ENCODE measurements at places on chromosomes 16 and 17.
A peak's percentile ranks its signal among the peaks of the same experiment; 100 is the strongest.

DNA sequence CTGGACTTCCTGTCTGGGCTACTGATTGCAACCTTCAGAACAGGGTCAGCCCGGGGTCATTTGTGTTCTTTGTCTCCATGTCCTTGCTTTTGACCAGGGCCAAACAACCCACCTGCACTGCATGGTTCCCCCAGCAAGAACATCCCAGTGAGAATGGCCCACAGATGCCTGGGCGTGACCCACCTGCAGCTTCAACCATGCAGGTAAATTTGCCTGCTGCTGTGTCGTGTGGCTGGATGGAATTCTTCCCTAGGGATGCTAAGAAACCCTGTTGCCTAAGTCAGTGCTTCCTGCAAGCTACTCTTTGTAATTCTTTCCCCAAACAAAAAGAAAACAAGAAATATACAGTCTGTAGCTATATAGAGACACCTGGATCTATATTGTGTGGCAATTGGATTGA lies 12.5 kb downstream of the CDH13 start:
- no peak for DNase-seq

DNA sequence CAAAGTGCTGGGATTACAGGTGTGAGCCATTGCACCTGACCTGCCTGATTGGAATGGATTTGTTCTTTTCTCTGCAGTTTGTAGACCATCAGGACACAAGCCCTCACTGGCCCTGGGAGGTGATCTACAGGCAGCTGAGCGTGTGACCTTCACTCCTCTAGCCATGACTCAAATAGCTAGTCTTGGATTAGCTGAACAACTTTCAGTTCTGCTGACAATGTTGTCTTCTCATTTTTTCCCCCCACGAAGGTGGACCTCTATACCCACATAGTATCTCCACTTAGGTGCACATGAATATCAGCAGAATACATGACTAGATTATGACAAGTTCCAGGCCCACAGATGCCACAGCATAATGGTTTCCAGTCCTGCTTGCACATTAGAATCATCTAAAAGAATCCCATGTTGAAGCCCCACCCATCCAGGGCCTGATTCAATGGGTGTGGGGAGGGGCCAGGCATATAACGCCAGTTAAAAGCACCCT lies 36.8 kb downstream of the HS3ST3B1 start:
- DNase-seq = no peak

DNA sequence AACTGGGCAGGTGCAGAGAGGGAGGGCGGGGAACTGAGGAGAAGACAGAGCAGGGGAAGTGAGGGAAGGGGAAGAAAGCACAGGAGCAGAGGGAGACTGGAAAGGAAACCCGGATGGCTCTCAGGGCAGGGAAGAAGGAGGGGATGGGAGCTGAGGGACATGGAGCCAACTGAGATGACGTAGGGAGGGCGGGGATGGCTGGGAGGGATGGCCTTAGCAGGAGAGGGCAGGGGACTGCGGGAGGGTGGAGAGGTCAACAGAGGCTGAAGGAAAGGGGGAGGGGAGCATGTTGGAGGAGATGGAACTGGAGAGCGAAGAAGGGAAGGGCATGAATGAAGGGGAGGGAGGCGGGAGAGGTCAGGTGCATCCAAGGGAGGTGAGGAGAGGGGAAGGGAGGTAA lies 81.9 kb downstream of the KCNJ12 start:
- no peak for DNase-seq

DNA sequence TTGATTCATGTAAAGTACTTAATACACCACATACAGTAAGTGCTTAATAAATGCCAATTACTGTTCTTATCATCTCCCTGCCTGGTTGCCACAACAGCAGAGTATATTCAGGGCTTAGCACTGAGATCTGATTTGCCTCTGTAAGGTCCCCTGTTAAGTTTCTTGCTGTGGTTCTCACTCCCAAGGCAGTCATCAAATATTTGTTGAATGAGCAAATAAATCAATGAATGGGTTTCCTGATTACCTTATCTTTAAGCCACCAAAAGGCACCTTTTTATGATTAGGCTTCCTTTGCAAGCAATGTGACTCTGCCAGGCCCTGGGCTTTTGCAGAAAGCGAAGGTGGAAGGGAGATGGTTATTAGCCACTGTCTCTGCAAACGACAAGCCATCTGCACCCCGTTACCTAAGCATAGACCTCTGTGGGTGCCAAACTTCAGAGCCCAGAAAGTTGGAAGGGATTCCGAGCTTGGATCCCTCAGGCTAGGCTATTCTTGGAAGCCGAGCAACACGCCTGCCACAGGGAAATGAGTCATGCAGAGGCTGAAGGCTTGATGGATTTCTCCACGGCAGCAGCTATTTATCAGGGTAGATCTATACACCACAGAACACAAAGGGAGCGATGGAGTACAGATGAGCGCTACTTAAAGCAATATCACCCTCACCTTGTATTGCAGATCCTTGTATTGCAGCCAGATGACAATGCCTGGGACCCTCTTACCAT lies 102.0 kb downstream of the GRIN2A start:
- no peak for DNase-seq

GRCh38 chr16:79278506-79278905 lies 322.0 kb downstream of the MAF start:
- peak; percentile 21 for DNase-seq

- no peak for DNase-seq
Observed at GRCh38 chr17:4522661-4523060, 24.0 kb downstream of the SPNS2 start.

DNA sequence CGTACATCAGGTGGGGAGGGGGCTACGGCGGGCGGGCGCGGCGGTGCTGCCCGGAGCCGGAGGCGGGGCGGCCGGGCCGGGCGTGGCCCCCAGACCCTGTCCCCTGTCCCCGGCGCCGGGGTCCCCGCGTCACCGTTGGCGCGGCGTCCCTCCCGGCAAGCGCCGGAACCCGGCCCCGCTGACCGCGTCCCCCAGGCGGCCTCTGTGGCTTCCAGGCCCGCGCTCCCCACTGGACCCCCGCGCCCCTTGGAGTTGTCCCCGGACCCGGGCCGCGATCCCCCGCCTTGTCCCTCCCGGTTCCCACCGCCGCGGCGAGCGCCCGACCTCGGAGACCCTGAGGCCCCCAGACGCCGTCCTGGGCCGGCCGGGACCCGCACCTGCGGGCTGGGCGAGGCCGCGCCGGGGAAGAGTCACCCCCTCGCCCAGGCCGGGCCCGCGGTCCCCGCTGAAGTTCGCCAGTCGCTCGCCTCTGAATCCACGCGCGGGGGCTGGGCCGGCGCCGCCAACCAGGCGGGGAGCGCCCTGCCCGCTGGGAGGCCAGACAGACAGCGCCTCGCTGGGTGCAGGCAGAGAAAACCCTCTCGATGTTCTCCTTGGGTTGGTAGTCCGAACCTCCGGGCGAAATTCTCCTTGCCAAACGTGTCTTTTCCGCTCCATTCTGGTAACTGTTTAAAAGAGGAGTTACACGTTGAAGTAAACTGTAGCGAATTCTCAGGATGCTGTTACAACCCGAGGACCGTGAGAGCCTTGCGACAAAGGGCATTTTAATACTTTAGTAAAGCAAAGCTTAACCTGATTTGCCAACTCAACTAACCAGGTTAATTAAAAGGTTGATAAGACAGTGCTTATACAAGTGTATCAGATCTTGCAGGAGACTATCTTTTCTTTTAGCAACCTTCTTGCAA lies 761 bp downstream of the GAN start:
- DNase-seq = peak; percentile 17

DNA sequence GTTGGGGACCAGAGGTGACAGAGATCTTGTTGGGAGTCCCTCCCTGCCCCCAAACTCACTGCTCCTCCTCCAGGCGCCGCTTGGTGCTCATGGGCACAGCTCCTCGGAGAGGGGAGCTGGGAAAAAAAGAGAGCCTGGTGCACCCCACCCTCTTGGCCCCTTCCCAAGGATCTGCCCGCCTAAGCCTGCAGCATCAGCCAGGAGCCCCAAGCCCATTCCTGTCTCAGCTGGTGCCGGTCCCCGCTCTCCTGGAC lies 400 bp downstream of the HCFC1R1 start:
- DNase-seq = no peak

DNA sequence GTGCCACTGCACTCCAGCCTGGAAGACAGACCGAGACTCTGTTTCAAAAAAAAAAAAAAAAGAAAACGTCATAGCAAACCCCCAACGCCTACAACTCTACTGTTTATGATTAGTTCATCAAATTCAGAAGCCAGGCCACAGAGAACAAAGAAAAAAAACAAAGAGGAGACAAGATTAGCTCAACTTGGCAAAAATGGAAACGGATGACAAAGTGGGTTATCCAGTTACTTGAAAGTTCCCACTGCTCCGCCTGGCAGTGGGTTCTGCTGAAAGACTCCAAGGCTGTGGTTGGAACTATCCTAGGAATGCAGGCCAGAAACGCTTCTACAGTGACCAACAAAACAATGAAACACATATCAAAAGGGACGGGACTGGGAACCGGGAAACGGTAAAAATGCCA lies 53.1 kb downstream of the MRM3 start:
- DNase-seq = no peak

GRCh38 chr17:5003214-5003867 lies 5.6 kb downstream of the KIF1C start:
- no peak for DNase-seq

DNA sequence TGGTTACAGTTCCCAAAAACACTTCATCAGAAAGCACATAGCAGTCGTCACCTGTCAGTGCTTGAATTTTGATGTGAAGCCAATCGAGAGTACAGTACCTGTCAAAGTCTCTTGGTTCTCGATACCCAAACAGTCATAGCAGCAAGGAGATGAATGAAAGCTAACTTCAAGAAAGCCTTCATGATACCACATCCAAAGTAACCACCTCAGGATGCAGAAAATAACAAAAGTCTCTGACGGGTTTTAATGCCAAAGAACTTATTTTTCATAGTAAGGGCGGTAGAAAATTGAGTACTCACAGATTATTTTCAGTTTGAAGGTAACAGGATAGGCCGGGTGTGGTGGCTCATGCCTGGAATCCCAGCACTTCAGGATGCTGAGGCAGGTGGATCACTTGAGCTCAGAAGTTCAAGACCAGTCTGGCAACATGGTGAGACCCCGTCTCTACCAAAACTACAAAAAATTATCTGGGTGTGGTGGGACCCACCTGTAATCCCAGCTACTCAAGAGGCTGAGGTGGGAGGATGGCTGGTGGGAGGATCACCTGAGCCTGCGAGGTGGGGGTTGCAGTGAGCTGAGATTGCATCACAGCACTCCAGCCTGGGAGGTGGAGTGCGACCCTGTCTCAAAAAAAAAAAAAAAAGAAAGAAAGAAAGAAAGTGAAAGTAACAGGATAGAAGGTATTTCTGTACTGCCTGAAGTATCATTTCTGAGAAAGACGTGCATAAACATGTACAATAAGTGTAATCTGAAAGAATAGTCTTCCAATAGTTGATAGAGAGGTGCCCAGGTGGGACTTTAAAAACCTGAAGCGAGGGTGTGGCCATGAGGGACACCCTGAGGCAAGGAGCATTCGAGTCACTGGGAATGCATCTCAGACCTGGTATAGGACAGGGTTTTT lies 15.4 kb downstream of the MFSD11 start:
- no peak for DNase-seq

All from activated CD4-positive, alpha-beta T cell treated with anti-CD3 and anti-CD28 coated beads for 1 hour (primary cell).